ENCODE measurements at places on chromosomes 4 and X.

- DNase-seq = no peak
Measured at GRCh38 chr4:173507471-173508385, 22.3 kb downstream of the HAND2 start.

DNA sequence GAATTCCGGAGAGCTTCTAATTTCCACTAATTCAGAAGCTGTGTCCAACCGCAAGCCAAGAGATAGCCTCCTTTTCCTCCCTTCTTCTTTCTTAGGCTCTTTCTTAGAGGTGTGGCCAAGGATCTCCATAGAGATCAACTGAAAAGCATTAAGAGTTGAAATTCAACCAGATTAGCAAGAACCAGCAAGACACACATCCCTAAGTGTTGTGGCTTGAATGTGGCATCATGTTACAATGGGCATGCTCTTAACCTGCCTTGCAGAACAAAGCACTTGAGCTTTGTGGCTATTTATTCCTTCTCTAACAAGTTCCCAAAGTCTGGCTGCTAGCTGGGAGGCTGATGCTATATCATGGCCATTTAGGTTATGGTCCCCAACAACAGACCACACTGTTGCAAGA is 10.4 kb downstream of the ANOS1 start:
- DNase-seq = no peak

DNA sequence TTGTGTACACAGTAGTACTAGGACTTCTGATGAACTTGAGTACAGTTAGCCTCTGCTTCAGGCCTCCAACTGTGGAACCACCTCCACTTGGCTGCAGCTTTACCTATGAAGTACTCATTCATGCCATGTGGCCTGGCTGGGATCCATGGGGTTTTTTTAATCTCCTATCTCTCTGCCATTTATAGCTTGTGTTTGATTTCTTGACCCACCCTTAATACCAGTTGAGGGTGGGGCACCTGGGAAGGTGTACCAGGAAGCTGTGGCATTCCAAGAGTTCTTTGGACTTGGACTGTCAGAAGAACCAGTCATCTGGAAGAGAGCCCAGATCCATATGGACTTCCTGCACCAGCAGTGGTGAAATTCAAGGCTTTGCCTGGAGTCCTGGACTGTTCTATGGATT is 230.1 kb downstream of the SHROOM3 start:
- no peak for DNase-seq

GRCh38 chrX:15500497-15500966 is at the start of gene BMX:
Gene BMX, plus strand, starts transcription at chrX:15500807. Its CDS starts 7,547 bp downstream, at chrX:15508354.
- DNase-seq = no peak

DNA sequence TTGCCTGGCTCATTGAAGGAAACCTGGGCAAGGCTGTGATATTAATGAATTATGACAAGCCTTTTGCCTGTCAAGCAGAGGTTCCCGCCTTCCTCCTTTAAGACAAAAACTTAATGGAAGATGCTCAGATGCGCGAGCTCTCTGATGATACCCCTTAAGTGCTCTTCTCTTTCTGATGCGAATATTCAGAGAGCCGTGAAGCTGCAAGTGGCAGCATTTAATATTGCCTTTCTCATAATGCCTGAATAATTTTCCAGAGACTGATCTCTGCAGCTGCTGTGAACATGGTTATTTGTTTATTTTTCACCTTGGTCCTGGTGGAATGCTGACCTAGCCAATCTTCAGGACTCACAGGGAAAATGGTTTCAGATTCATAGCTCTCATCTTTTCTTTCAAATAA is 251.8 kb downstream of the TENM3 start:
- DNase-seq = no peak

- DNase-seq = no peak
Measured at GRCh38 chr4:126568652-126569570, 1063.8 kb upstream of the INTU start.

DNA sequence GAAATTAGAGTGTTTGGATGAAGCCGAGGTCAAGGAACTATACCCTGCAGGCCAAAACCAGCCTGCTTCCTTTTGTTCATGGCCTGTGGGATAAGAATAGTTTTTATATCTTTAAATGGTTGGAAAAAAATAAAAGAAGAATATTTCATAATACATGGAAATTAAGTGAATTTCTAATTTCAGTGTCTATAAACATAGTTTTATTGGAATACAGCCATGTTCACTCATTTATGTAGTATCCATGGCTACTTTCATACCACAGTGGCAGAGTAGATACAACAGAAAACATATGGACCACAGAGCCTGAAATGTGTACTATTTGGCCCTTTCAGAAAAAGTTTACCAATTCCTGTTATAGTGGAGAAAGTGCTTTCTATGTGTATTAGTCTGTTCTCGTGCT is 13.6 kb downstream of the LIMCH1 start:
- no peak for DNase-seq

DNA sequence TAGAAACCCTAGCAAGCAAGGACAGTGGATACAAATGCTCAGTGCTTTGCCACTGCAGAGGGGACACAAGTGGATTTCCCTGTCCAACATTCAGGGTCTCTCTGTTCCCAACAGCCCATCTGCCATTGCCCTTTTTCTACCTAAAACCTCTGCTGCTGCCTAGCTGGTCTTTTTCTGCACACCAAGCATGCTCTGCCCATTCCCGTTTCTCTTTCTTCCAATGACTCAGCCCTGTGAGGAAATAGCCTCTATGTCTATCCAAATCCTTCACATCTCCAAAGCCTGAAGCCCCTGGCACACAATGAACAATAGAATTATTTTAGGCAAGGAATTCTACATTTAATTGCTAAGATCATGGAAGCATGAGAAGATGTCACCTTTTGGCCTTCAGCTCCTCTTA is 5.7 kb upstream of the AMELX start:
- no peak for DNase-seq

GRCh38 chrX:7704205-7704604 is 138.8 kb upstream of the VCX start:
- no peak for DNase-seq

- peak; percentile 31 for DNase-seq
Measured at GRCh38 chr4:152257601-152258066, 278.3 kb downstream of the FBXW7 start.

- no peak for DNase-seq
Measured at GRCh38 chr4:27717431-27717755, 856.8 kb downstream of the STIM2 start.

DNA sequence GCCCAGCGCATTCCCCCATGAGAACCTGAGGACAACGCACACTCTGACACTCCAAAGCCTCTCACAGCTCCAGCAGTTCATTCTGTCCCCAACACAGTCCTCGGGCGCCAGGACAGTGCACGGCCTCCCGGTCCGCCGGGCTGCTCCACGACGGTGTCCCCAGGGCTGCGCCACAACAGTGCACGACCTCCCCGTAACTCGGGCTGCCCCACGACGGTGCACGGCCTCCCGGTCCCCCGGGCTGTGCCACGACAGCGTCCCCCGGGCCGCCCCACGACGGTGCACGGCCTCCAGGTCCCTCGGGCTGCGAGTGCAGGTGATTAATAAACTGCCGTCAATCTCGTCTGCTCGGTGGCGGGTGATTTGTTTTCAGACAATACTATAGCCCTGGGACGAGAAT is 585.1 kb upstream of the FRG1 start:
- DNase-seq = no peak

GRCh38 chr4:126215759-126216158 is 901.0 kb downstream of the FAT4 start:
- no peak for DNase-seq

- no peak for DNase-seq
Measured at GRCh38 chr4:3702561-3703221, 63.5 kb upstream of the ADRA2C start.

DNA sequence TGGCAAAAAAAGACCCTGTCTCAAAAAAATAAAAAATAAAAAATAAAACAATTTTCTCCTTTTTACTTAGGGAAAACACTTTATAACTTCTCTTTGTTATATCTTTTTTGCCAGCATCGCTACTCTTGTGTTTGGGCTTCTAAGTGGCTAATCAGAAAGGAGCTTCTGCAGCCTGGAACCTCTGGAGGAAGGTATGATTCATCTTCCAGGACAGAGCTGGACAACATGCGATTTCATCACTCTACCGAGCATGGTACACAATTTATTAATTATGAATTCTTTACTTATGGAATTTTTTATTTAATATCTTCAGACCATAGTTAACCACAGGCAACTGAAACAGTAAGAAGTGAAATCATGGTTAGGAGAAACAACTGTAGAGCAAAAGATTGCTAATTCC is 1254.3 kb upstream of the AGA start:
- peak; percentile 3 for DNase-seq

- DNase-seq = peak; percentile 9
Measured at GRCh38 chr4:89640620-89641366, 196.2 kb downstream of the SNCA start.

DNA sequence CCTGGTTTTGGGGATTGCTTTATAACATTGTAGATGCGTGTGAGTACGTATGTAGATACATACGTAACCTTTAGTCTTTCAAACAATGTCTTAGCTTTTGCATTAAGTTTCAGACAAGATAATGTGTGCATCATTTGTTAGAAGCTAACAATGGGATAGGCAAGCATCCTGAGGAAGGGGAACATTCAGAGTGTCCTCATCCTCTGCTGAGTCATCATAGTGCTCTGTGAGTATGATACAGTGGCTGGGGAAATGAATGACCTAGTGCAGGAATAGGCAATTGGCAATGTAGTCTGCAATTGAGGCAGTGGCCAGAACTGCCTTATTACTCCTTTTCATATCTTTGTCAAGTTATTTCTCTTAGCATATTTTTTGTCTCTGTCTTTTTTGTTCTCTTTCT is 7.3 kb downstream of the NAP1L5 start:
- DNase-seq = no peak

- no peak for DNase-seq
Measured at GRCh38 chrX:19775830-19776485, 111.4 kb downstream of the SH3KBP1 start.

GRCh38 chrX:116181300-116181699 is 10.8 kb downstream of the AGTR2 start:
- no peak for DNase-seq

DNA sequence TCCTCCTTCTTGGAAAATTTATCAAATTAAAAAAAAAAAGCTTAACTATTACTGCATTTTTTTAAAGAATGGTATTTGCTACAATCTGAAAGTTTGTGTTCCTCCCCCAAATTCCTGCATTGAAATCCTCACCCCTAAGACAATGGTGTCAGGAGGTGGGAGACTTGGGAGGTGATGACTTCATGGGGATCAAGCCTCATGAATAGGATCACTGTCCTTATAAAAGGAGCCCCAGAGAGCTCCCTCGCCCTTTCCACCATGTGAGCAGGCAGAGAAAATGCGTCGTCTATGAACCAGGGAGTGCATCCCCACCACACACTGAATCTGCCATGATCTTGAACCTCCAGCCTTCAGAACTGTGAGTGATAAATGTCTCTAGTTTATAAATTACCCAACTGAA is 38.0 kb downstream of the DHRSX start:
- no peak for DNase-seq

GRCh38 chr4:8727131-8727530 is 134.6 kb downstream of the CPZ start:
- DNase-seq = no peak

DNA sequence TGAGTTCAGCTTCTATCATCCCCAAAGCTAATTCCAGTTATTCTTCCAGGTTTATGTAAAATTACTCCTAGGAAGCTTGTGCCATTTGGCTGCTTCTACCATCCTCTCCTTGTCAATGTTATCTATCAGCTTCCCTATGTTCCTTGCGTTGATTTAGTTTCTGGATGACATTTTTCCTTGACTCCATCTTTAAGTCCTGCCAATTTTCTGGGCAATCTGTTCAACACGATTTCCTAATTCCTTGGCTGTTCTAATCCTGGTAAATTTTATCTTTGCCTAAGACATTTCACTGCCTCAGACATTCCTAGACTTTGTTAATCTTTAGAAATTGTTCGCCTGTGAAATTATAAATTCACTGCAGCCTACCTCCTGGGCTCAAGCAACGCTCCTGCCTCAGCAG is 125.1 kb downstream of the PDS5A start:
- DNase-seq = no peak

DNA sequence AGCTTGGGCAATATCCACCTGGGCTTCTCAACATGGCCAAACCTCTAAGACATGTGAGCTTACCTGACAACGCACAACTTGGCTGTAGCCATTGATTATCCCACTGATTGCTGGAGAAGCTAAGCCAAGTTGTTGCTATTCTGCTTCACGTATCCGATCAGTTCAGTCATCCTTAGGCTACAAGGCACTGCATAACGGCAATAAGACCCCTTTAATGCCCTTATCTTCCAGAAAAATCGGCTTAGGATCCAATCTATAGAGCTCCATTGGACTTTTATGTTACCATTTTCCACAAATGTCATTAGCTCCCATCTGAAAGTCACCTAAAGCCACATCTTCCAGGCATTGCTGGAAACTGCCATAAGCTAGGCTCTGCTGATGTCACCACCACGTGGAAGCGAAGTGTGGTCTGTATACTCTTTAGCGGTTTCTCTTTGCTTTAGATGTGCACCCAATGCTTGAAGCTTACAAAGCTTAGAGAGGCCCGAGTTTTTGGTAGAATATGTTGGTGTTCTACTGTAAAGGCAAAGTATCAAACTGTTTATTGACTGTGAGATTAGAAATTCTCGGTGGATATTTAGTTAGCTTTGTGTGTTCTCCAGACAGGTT is 163.1 kb downstream of the CPE start:
- DNase-seq = no peak

- no peak for DNase-seq
Measured at GRCh38 chrX:129984111-129984958, 1.9 kb downstream of the BCORL1 start.

GRCh38 chr4:45477311-45477733 is 646.5 kb downstream of the GABRG1 start:
- DNase-seq = no peak

- peak; percentile 24 for DNase-seq
Measured at GRCh38 chrX:100413229-100413628, 3.2 kb upstream of the PCDH19 start.

GRCh38 chr4:113495790-113496189 is 265.7 kb downstream of the CAMK2D start:
- no peak for DNase-seq

- DNase-seq = peak; percentile 15
Measured at GRCh38 chrX:40539214-40540142, 41.3 kb upstream of the ATP6AP2 start.

GRCh38 chr4:173318648-173319211 is 15.4 kb downstream of the HMGB2 start:
- peak; percentile 15 for DNase-seq

- DNase-seq = no peak
Measured at GRCh38 chrX:11304829-11305228, 11.6 kb downstream of the AMELX start.

- DNase-seq = no peak
Measured at GRCh38 chr4:80361329-80361900, 25.9 kb downstream of the CFAP299 start.

GRCh38 chr4:139734201-139734874 is 68.7 kb downstream of the MGST2 start:
- DNase-seq = peak; percentile 21

- DNase-seq = no peak
Measured at GRCh38 chrX:65643531-65644052, 23.9 kb upstream of the MSN start.

- no peak for DNase-seq
Measured at GRCh38 chr4:121049072-121049599, 23.2 kb downstream of the NDNF start.
